ENCODE measurements at places on chromosomes 3 and 15.

DNA sequence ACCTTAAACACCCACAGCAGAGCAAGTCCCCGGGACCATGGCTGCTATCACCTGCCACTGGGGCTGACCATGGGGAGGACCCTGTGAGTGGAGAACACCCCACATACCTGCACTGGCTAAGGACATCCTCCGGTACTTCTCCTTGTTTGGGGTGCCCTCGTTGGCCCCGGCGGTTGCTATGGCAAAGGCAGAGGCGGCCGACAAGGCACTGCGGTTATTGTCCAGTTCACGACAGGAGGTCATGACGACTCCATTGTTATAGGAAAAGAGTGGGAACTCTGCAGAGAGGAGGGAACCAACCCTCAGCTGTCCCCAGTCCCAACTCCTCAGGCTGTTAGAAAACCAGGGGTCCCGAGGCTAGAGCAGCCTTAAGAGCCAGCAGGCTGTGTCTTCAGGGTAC lies 54.8 kb upstream of the CTSH start:
- no peak for DNase-seq

DNA sequence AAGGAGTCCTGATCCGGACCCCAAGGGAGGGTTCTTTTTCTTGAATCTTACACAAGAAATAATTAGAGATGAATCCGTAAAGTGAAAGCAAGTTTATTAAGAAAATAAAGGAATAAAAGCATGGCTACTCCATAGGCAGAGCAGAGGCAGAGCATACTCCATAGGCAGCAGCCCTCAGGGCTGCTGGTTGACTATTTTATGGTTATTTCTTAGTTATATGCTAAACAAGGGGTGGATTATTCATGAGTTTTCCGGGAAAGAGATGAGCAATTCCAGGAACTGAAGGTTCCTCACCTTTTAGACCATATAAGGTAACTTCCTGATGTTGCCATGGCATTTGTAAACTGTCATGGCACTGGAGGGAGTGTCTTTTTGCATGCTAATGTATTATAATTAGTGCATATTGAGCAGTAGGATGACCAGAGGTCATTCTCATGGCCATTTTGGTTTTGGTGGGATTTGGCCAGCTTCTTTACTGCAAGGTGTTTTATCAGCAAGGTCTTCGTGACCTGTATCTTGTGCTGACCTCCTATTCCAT lies 42.2 kb downstream of the C3orf38 start:
- no peak for DNase-seq

- DNase-seq, result no peak
Measured at GRCh38 chr3:157059181-157059580, 100.8 kb downstream of the CCNL1 start.

DNA sequence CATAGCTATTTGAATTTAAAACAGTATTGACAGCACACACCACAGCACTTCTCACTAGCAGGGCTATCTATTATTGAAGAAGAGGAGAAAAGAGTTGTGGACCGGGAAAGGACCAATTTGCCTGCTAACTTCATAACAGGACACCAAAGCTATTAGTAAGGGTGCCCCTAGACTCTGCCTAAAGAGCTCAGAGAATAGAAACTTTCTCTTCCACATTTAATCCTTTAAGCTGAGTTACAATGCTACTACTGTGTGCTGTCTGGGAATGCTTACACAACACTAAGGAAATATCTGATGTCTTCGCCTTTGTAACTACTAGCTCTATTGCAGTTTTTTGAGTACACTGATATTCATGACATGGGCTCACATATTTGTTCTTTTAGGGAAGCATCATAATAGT lies 13.5 kb upstream of the AADAC start:
- DNase-seq, result no peak

GRCh38 chr3:142180761-142181362 lies 31.5 kb upstream of the TFDP2 start:
- no peak for DNase-seq

DNA sequence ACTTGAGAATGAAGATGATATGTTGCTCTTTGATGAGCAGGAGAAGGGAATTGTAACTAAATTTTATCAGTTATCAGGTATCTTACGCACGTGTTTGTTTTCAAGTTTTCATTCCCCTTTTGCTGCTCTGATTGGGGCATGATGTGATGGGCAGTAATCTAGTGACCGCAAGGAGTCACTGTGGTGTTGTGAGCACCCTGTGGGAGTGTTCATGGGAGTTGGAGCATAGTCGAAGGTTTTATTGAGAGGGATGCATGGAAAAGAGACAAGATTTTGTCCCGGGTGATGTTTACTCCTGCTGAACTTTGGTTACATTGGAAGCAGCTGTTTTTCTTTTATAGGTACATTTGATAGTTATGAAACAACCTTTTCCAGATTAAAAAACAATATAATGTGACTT lies 2.1 kb downstream of the FAN1 start:
- no peak for DNase-seq

DNA sequence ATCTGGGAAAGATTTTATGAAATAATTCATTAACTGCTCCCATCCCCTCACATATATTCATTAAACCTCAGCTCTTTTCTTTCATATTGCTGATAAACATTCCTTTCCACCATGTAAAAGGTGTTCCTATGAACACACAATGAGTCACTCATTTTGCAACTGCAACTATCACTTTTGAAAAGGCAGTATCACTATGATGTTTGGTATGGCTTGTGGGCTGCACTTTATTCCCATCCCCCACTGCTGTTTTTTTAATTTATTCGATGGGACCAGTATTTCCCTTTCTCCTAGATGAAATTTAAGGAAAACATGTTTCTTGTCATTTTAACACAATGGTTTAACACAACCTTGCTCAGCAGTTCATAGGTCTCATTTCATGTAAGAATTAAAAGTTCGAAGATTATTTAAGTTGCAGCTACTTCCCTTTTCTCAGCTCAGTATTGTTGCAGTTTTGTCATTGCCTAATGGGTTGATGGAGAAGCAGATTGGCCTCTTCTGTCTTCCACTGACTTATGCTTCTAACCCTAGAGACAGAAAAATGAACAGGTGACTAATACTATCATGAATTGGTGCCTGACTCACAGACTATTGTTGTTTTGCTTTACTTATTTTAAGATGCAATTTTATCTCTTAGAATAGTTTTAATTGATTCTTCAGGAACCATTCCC lies 280.3 kb downstream of the ZPLD1 start:
- DNase-seq, result no peak

DNA sequence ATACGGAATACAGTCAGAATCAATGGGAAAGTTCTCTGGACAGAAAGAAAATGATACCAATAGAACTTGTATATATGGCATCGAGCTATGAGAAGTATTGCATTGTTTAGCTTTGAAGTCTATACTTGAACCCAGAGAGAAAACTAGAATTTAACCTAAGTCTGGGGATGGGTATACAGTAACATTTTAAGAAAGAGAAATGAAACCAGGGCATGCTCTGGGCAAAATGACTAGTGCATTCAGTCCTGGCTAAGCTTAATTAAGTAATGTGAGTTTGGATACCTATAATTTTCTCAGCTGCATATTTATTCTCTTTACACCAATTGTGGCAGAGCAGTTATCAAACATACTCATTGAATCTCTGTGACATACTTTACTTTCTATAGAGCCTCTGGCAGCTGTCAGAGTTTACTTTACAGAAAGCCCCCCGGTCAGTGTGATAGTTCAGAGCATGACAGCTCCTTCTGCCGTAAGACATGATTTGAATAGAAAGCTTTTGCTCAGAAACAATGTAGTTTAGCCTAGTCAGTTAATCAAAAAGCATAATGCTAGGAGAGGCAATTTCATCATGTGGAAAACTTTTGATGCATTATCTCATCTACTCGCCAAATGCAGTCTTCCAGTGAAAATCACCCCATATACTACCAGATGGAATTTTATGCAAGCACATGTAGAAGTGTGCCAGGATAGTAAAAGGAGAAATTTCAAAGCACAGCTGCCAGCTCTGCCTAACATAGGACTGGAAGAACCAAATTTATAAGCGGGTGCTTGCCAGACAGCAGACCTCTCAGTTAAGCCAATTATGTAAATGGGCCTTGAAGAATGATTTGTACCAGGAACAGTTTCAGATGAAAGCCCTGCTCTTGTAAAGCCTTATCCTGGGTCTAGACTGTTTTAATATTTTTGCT lies 40.7 kb downstream of the OXSM start:
- DNase-seq, result no peak
